ENCODE measurements at places on chromosomes 2 and 18.

- no peak for DNase-seq
Observed at GRCh38 chr2:148906124-148906523, 31.1 kb downstream of the KIF5C start.

GRCh38 chr18:7168408-7168807 is 50.8 kb upstream of the LAMA1 start:
- no peak for DNase-seq

DNA sequence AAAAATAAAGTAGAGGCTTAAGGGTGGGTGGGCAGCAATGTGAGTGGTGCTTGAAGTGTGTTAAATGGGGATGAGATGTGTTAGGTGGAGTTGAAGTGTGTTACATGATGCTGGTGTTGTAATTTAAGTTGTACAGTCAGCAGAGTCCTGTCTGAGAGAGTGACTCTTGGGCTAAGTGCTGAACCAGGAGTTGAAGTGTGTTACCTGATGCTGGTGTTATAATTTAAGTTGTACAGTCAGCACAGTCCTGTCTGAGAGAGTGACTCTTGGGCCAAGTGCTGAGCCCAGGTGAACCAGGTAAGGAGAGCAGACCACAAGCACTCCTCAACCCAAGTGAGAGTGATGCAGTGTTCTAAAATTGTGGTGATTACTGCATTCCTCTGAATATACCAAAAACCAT is 40.6 kb downstream of the LCLAT1 start:
- no peak for DNase-seq

DNA sequence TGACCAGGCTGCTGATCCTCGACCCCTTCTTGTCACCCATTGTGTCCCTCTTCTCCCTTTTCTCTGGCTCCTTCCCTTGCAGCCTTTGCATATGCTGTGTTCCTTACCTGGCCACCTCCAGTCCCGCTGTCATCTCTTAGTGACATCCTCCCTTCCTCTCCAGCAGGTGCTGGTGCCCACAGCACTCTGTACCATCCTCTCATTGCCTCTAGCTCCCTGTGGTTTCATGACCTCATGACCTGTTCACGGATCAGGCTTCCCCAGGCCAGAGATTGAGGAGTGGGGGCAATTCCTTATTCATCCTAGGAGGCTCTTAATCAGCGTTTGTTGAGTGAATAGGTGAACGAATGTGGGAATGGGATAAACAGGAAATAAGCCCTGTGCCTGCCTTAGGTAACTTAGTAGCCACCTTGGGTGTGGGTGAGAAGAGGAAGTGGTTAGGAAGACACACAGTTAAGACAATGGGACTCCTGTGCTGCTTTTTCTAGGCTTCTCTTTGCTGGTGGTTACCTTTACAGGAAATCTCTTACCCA is 35.5 kb downstream of the ITGA6 start:
- DNase-seq: no peak

- DNase-seq: no peak
Observed at GRCh38 chr2:111178730-111179405, 58.2 kb downstream of the BCL2L11 start.

GRCh38 chr18:32060026-32060425 is 31.6 kb upstream of the RNF138 start:
- no peak for DNase-seq

DNA sequence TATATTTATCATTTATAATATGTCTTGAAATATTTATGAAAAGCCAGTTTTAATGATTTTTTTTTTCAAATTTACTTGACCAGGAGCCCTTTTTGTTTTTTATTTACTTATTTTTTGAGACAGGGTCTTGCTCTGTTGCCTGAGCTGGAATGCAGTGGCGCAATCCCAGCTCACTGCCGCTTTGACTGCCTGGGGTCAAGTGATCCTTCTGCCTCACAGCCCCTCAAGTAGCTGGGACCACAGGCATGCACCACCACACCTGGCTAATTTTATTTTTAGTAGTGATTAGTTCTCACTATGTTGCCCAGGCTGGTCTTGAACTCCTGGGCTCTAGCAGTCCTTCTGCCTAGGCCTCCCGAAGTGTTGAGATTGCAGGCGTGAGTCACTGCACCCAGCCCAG is 5.7 kb downstream of the EPB41L5 start:
- no peak for DNase-seq

DNA sequence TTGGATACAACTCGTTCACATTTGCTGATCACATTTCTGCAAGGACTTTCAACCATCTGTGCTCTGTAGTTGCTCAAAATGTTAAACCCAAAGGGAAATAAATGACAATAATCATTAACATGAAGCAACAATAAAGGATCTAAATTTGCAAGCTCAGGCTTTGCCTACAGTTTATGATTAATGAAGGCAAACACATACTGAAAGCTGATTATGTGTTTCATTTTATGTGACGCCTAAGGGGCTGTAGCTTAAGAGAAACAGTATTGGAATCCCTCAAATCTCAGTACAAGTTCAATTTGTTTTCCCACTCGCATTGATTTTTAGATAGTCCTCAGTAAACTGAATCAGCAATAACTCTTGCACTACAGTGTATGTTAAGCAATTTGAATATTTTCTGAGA is 160.3 kb upstream of the FSIP2 start:
- no peak for DNase-seq
